ENCODE measurements at places on chromosomes 2 and 18. TPM values are rescaled to one million over a fixed set of nuclear protein-coding genes. Genes with fewer than 3 reads are reported as not detected.

DNA sequence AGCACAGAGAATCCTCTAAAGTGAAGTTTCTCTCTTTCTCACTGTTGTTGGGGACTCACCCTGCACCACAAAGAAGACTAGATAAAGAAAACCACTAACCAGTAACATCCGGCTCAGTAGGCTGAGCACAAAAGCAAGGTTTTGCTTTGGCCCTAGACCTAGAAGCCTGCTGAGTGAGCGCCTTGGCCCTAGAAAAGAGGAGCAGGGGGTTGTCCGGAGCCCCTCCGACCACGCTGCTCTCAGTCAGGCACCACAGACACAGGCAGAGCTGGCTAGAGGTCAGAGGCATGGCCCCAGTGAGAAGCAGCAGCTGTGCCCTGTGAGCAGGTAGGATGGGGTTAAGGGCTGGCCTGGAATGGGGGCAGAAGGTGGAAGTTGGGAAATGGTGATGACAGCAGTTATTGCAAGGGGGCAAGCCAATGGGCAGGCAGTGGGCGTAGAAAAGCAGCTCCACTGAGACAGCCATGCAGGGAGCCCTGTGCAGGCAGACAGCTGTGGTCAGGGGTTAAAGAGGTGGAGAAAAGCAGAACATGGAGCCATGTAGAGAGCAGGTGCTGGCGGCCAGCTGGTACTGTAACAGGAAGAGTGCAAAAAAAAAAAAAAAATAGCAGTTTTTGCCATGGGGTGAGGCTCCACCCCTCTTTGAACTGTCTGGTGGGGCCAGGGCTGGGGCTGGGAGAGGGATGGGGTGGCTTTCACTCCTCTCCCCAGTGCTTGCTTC is 36.9 kb upstream of the SLC14A1 start:
- no peak for DNase-seq

Gene GALNT14
- not detected for total RNA-seq

- DNase-seq, result no peak
Observed at GRCh38 chr18:23595591-23595990, 9.3 kb upstream of the NPC1 start.

DNA sequence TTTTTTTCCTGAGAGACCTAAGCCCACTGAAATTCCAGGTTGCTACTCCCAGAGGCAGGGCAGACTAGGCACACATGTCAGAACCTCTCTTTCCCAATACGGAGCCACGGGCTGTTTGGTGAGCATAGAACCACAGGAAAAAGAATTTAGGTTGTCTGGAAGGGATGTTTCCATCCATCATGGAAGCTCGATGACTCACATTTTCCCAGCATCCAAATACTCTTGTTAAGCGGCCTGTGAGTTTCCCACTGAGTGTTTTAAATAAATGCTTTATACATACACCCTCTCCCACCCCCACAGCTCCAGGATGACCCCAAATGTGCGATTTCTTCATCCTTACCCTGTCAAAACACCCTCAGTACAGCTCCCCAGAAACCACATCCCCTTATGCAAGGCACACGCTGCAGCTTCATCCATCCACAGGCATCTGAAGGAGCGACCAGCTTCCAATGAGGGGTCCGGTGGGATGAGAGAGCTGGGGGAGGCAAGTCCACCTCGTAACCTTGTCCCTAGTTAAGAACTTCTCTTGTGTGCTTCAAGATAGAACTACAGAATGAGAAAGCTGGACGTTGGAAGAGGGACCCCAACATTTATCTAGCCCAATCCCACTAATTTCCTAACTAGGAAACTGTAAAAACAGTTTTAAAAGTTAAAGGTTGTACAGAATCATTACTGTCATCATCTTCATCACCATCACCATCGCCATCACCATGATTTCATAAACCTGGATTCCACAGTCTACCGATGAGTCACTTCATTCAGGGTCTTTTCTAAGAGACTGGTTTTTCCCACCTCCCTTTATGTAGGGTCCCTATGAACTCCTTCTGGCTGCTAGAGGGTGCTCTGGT is 63.5 kb upstream of the FZD7 start:
- peak; percentile 75 for DNase-seq

- DNase-seq, result no peak
Observed at GRCh38 chr2:57849843-57850242, 196.8 kb upstream of the VRK2 start.
